ENCODE measurements at places on chromosomes 12 and 14.
A peak's percentile ranks its signal among the peaks of the same experiment; 100 is the strongest.

DNA sequence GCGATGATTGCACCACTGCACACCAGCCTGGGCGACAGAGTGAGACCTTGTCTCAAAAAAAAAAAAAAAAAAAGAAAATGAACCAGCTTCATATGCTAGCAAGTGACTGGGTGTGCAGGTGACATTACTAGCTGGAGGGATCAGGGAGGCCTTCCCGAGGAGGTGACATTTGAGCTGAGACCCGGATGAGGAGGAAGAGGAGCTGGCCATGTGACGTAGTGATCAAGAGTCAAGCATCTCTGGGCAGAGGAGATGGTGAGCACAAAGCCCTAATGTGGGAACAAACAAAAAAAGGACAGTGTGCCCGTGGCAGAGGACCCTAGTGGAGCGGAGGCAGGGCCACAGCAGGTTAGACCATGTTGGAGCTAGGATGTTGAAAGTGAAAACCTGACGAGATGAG lies 3.5 kb upstream of the PTPN6 start:
- DNase-seq: no peak

GRCh38 chr12:3752741-3753486 lies at the start of gene CRACR2A:
Gene CRACR2A (minus strand): TSS chr12:3753109. CDS start chr12:3696999, 56,110 bp downstream.
- DNase-seq: peak; percentile 54

GRCh38 chr12:8948701-8949341 lies 624 bp downstream of the M6PR start:
- no peak for DNase-seq

GRCh38 chr12:45872446-45872845 lies 117.9 kb downstream of the SCAF11 start:
- no peak for DNase-seq

- DNase-seq: no peak
Observed at GRCh38 chr14:71591929-71592328, 340.3 kb upstream of the RGS6 start.

GRCh38 chr14:97218691-97219430 lies 421.7 kb downstream of the VRK1 start:
- DNase-seq: no peak

DNA sequence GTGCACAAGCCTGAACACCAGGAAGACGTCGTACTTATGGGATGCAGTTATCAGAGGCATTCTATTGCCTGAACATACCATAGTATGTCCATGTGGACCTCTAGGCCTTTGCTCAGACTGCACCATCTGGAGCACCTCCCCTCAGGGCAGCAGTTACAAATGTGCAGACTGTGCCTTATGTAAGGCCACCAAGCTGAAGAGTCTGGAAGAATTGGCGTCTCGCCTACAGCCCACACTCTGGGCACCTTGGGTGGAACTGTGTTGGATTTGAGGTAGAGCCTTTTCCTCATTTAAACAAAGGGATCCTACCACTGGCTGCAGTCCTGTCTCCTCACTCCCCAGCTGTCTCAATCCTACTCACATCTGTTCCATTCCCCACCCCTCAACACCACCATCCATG lies 204.3 kb upstream of the FRMD6 start:
- peak; percentile 83 for DNase-seq

- no peak for DNase-seq
Observed at GRCh38 chr12:116656306-116656705, 81.6 kb downstream of the SPRING1 start.

DNA sequence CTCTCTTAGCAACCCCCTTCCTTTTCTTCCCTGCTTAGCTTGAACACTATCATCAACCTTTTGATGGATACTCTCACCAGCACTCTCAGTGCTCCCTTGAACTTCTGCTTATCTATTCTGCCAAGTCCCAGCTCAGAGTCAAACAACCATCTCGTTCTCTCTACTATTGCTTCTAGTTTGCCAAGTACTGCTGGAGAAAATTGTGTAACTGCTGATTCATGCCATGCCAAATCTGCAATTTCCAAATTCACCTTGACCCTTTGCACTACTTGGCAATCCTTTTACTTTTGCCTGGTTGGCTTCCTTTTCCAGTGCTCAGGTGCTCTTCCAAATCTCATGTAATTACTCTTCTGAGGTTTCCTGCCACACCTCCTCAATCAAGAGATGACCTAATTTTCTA lies 2.8 kb upstream of the CCDC196 start:
- DNase-seq: no peak

DNA sequence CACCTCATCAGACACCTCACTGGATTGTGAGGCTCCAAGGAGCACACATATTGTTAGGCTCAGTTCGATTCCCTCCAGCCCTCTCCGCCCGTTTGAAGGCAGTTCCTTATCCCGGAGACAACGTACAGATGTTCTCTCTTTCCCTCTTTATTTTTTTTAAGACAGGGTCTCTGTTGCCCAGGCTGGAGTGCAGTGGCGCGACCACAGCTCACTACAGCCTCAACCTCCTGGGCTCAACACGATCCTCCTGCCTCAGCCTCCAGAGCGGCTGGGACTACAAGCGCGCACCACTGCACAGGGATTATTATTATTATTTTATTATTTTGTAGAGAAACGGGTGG lies 718 bp upstream of the TROAP start:
- DNase-seq: no peak

DNA sequence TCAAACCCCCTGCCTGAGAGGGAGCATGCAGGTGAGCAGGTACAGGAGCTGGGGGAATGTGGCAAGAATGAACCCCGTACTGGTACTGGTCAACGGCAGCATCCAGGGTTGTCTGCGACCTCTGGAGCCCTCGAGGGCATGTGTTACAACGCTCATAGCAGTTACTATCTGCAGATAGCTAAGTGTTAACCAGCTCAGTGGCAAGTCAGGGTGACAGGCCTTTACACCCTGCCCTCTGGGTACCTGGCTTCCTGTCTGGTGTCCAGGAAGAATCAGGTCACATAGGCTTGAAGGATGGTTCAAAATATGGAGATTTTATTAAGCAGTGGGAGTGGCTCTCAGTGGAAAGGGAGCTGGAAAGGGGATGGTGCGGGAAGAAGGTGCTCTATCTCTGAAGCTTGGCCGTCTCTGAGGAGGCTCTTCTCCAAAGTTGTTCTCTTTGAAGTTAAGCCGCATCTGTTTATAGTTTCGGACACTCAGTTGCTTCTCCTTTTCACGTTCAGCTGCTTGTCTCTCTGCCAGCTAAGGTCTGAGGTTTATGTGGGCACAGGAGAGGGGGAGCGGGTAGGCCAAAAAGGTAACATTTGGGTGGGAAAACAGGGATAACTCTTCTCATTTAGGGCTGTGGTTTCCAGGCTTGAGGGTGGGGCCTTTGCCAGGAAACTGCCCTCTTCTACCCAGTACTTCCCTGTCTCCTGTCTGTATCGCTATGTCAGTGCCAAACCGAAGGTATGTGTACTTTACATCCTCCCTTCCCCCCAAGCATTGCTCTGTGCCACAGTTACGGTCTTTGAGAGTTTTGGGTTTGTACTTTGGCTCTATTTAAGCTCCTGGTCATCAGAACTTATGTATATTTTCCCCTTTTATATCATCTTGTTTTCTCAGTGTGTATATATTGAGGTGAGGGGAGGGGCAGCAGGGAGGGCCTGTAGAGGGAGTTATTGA lies 305.8 kb downstream of the RGS6 start:
- DNase-seq: no peak

GRCh38 chr12:68368327-68368726 lies 36.2 kb upstream of the MDM1 start:
- no peak for DNase-seq

- no peak for DNase-seq
Observed at GRCh38 chr12:6266541-6266966, 43.9 kb upstream of the PLEKHG6 start.

DNA sequence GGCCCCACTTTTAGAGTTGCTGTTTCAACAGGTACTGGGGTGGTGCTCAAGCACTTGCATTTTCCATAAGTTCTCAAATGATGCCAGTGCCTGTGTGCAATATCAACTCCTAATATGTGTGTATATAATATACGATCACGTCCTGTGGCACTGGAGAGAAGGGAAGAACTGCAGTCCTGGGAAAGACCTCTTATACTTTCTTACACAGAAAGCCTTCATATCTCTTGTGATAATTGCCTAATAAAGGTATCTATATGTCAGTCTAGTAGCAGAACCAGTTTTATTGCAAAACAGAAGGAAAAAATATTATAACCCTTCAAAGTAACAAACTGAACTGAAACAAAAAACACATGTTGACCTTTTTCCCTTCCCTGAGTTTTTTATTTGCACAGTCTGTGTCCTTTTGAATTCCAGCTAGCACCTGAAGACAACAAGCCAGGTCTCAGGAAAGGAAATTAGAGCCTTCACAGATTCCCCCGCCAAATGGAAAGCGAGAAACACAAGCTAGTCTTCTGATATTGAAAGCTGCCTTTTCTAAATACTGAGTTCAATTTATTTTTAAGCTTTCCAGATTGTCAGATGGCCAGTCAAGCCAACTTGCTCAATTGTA lies 44.4 kb downstream of the IGF1 start:
- no peak for DNase-seq

- DNase-seq: no peak
Observed at GRCh38 chr14:59252772-59253500, 64.5 kb downstream of the DAAM1 start.

DNA sequence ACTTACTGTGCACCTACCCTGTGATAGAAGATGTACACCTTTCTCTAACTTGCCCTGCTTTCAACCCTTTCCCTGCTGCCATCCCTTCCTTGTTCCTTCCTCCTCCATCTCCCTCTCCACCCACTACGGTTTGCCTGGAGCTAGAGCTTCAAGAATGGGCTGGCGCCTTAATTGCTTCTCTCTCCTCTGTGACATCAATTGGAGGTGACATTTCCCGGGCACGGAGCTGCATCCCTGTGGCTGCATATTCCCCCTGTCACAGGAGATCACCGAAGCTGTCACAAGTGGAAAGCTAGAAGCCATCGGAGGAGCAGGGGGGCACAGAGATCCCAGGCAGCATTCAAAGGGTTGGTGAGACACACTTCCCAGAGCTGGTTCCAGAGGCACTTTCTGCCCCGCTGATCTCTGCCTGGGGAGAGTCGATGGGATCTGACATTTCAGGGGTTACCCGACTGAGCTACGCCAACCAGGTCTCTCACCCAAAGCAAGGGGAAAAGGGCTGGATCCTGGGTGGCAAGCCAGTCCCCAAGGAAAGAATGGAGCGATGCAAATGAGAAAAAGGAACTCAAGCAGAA lies 604.9 kb downstream of the MED13L start:
- no peak for DNase-seq

GRCh38 chr14:86672080-86672479 lies 1142.1 kb downstream of the FLRT2 start:
- DNase-seq: no peak

DNA sequence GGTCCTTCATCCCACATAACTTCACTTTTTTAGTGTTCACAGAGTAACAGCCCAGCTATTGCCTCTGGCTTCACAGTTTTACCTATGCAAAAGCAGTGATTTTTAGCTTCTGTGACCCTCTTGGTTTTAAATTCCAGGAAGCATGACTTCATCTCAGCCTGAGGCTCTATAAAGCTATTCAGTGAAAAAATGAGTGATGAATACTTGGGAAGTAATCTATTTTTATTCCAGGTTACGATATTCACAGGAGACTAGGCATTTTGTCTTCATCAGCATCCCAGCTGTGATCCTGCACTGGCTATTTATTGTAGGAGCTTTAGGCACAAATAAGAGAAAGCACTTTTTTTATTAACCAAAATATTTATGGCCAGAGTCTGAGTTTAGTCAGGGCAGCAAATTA lies 164.8 kb downstream of the SNAPC1 start:
- DNase-seq: peak; percentile 8

DNA sequence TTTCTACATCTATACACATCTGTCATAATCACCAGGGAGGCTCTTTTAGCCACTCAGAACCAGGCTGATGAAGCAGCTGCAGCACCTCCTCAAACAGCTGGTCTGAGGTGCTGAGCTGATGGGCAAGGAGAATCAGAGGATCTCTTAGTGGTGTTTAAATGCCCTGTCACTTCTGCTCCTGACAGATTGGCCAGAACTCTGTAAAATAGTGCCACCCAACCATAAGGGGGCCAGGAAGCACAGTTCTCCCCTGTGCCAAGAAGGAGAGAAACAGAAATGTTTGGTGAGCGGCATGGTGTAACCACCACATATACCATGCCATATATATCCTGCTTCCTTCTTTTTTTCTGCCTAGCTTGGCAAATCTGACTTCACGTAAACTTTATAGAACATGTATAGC lies 12.8 kb downstream of the SOCS2 start:
- DNase-seq: no peak

GRCh38 chr14:93686268-93686667 lies 102.0 kb downstream of the PRIMA1 start:
- no peak for DNase-seq

DNA sequence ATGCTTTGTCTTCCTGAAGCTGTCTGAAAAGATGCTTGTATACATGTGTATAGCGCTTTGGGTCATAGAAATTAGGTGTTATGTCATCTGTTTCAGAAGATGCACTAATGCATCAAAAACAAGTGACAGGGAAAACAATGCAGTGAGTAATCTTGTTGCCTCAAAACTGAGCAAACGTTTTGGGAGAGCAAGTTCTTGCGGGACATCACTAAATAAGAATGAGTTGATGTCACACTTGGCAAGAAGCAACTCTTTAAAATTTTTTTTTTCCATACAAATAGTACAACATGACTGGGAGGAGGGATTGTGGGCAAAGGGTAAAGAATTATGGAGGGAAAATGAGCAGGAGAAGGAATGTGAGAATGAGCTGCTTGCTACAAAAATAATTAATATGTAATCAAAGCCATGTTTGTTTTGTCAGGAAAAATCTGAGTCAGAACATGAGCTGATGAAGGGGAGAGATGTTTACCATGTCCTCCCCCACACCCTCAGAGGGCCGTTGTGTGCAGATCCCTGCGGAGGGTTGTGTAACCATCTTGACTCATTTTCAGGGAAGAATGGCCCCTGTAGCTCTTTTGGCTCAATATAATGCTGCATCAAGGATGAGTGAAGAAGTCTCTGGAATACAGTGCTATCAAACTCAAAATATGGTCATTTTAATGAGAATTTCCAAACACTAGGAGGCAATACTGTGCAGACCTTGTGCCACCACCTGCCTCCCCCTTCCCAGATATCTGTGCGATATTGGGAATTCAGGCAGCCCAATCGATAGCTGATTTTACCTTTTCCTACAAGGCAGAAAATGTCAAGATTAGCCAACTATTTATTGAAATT lies 41.4 kb downstream of the BORCS5 start:
- peak; percentile 6 for DNase-seq

DNA sequence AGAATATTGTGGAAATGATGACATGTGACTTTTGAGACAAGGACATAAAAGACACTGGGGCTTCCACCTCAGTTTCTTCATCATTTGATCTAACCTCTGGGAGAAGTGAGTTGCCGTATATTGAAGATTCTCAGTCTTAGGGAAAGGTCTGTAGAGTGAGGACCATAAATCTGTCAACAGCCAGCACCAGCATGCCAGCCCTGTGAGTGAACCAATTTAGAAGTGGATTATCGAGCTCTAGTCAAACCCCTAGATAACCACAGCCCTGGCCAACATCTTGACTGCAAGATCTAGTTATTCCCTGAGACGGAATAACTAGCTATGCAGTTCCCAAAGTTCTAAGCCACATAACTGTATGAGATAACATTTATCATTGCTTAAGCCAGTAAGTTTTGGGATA lies 108.8 kb upstream of the PTPRR start:
- DNase-seq: no peak

GRCh38 chr12:56572288-56572687 lies 50.7 kb downstream of the RBMS2 start:
- no peak for DNase-seq
